Body of pancreas (tissue), 4 donors: ENCODE measurements at places on chromosomes 7 and 10. TPM values are rescaled to one million over a fixed set of nuclear protein-coding genes. Genes with fewer than 3 reads are reported as not detected.

GRCh38 chr7:45036796-45037195 is 36.8 kb downstream of the CCM2 start:
- no peak for DNase-seq
- no peak overlapping the region for H3K4me3 ChIP-seq
- no peaks in the 10 kb centered on the region for H3K27me3 ChIP-seq
- no peak overlapping the region for H3K27ac ChIP-seq
- H3K4me1 ChIP-seq, result peaks cover 7% of the 10 kb centered on the region

The MEOX2 gene
- 0.66 TPM for total RNA-seq

DNA sequence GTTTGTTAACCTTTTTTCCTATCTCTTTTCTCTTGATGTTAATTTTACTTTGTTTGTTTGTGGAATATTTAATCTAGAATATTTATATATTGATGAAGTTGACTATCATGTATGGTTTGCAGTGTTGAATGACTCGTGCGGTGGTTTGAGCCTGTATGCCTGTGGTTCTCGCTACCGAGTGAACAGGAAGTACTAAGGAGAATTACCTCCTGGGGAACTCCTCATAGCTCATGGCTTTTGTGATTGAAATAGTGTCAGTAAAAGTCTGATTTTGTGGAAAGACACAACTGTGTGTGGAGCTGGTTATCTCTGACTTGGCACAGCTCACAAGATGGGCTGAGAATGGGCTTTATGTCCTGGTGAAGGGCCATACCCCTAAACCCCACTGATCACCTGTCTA is 498.6 kb downstream of the GLRX3 start:
- no peak overlapping the region for H3K27ac ChIP-seq
- H3K4me3 ChIP-seq, result no peak overlapping the region
- no peaks in the 10 kb centered on the region for H3K4me1 ChIP-seq

The MYL10 gene
- total RNA-seq, result not detected

The RBP4 gene
- total RNA-seq, result 136 TPM

The MICALL2 gene
- total RNA-seq, result 23.3 TPM

The NMT2 gene
- total RNA-seq, result 16.9 TPM

GRCh38 chr7:8365499-8366110 is 67.8 kb upstream of the NXPH1 start:
- no peak for DNase-seq
- no peaks in the 10 kb centered on the region for H3K36me3 ChIP-seq
- no peak overlapping the region for H3K27ac ChIP-seq
- H3K4me3 ChIP-seq, result no peak overlapping the region
- no peaks in the 10 kb centered on the region for H3K4me1 ChIP-seq
- no peaks in the 10 kb centered on the region for H3K27me3 ChIP-seq

GRCh38 chr10:103276896-103277712 is at the start of gene INA:
TSS of gene INA (plus strand) at chr10:103277138. CDS start at chr10:103277212, 74 bp downstream.
- H3K4me3 ChIP-seq, result no peak within 1 kb of the TSS
- peak; percentile 19 for DNase-seq
- H3K27ac ChIP-seq, result no peak within 1 kb of the TSS
- H3K4me1 ChIP-seq, result peaks cover 12% of the 10 kb centered on the region
- no peaks in the 10 kb centered on the region for H3K36me3 ChIP-seq
- peaks cover 26% of the 10 kb centered on the region for H3K27me3 ChIP-seq

The NRP1 gene
- total RNA-seq, result 62.6 TPM

The KLHDC10 gene
- 10.5 TPM for total RNA-seq

- no peak overlapping the region for H3K27ac ChIP-seq
- no peak overlapping the region for H3K4me3 ChIP-seq
- no peak for DNase-seq
Measured at GRCh38 chr10:69572159-69573055, 815 bp downstream of the NEUROG3 start.

GRCh38 chr10:24344279-24344678 is 135.3 kb downstream of the KIAA1217 start:
- peaks cover 43% of the 10 kb centered on the region for H3K4me1 ChIP-seq
- DNase-seq, result no peak
- H3K27me3 ChIP-seq, result no peaks in the 10 kb centered on the region
- peak overlapping the region; percentile 74 for H3K27ac ChIP-seq
- H3K36me3 ChIP-seq, result no peaks in the 10 kb centered on the region

DNA sequence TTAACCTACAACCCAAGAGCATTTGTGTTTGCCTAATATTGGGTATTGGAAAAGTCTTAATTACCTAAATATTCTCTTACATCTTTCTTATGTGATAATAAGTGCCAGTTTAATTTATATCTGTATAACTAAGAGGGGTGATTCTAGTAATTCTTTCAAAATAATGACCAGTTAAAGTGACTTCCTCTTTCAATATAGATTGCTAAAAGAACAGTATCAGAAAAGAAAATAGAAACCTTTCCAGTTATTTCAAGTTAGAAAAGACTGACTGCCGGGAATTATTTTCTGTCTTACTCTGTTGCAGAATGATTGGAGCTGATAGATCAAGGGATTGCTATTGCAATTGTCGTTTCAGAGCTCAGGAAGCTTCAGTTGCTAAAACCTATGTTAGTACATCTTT is 525.0 kb upstream of the SEMA3D start:
- DNase-seq, result no peak
- no peaks in the 10 kb centered on the region for H3K27me3 ChIP-seq
- no peak overlapping the region for H3K4me3 ChIP-seq
- H3K27ac ChIP-seq, result no peak overlapping the region
- H3K36me3 ChIP-seq, result no peaks in the 10 kb centered on the region

DNA sequence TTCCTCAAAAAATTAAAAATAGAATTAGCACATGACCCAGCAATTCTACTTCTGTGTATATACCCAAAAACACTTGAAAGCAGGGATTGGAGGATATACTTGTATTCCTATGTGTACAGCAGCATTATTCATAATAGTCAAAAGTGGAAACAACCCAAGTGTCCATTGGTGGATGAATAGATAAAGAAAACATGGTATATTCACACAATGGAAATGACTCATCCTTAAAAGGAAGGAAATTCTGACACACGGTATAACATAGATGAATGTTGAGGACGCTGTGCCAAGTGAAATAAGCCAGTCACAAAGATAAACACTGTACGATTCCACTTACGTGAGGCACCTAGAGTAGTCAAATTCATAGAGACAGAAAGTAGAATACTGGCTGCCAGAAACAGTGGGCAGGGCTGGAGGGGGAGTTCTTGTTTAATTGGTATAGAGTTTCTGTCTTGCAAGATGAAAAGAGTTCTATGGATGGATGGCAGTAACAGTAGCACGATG is 26.6 kb upstream of the KAT6B start:
- no peaks in the 10 kb centered on the region for H3K36me3 ChIP-seq
- no peaks in the 10 kb centered on the region for H3K4me1 ChIP-seq
- no peak overlapping the region for H3K4me3 ChIP-seq

The TET1 gene
- total RNA-seq, result 3.6 TPM

The ZNF853 gene
- total RNA-seq, result 3.6 TPM

The ZFAND4 gene
- 32.3 TPM for total RNA-seq

DNA sequence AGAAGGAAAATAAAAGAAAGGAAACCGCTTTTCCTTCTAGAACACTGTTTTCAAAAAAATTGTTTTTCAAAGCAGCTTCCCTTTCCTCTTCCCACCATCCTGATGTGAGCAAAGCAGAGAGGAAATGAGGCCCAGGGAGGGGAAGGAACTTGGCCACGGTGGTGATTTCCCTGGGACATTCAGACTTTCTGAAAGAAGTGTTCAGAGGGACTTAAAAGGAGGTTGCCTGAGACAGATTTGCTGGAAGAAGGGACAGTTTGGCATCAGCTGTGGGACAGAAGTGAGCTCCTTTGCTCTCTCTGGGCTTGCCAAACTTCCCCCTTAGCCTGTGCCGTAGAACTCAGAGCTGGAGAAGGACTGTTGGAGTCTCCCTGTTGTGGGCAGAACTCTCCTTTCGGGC is 30.3 kb downstream of the ADCYAP1R1 start:
- no peak overlapping the region for H3K4me3 ChIP-seq
- no peaks in the 10 kb centered on the region for H3K36me3 ChIP-seq
- no peaks in the 10 kb centered on the region for H3K27me3 ChIP-seq
- H3K4me1 ChIP-seq, result no peaks in the 10 kb centered on the region
- H3K27ac ChIP-seq, result no peak overlapping the region

DNA sequence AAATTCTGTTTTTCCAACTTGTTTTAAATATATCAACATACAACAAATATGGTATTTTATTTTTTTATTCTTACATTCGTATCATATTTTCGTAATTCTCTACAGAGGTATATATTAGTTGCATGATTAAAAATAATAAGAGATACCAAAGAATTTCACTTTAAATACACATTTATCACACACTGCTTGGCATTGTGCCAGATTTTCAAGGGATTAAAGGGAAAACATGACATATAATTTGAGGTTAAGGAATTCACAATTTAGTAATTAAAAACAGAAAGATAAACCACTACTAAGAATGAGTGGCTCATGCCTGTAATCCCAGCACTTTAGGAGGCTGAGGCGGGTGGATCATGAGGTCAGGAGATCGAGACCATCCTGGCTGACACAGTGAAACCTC is 484.7 kb upstream of the SORCS1 start:
- no peaks in the 10 kb centered on the region for H3K27me3 ChIP-seq
- H3K36me3 ChIP-seq, result no peaks in the 10 kb centered on the region
- H3K4me3 ChIP-seq, result no peak overlapping the region
- no peak for DNase-seq
- no peak overlapping the region for H3K27ac ChIP-seq

DNA sequence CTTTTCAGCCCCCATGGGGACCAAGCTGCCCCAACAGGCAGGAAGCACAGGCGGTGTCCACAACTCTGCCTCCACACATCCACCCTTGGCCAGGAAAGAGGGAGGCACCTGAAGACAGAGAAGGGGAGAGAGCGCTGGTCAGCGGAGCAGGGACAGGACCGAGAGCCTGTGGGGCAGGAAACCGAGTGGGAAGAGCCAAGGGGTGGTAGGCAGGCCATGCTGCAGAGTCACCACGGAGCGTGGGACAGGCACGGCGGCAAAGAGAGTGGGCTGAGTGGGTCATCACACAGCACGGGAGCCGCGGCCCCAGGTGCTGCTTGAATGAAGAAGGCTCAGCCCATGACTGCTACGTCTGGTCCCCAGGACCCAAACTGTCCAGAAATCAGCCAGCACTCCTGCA is 109.8 kb downstream of the PTPRN2 start:
- H3K4me3 ChIP-seq, result no peak overlapping the region
- no peaks in the 10 kb centered on the region for H3K36me3 ChIP-seq
- no peaks in the 10 kb centered on the region for H3K4me1 ChIP-seq
- no peak overlapping the region for H3K27ac ChIP-seq

The HOXA7 gene
- total RNA-seq, result 0.26 TPM

DNA sequence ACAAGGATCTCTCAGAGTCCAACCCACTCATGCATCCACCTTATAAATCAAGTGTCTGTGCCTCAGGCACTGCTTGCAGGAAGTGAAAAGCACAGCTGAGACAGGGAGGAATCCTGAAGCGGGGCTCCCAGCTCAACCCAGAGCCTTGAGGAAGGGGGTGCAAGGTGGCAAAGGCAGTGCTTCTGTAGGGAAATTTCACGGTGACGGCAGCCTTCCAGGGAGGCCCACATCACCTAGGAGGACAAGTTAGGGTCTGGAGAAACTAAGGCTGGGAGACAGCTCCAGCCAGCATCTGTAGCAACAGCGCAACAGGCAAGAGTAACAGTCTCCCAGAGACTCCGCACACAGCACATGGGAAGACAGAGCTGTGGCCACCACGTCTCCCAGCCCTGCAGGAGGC is 2.7 kb downstream of the AOC1 start:
- H3K4me1 ChIP-seq, result no peaks in the 10 kb centered on the region
- no peaks in the 10 kb centered on the region for H3K36me3 ChIP-seq
- DNase-seq, result no peak
- H3K4me3 ChIP-seq, result no peak overlapping the region
- H3K27me3 ChIP-seq, result no peaks in the 10 kb centered on the region

DNA sequence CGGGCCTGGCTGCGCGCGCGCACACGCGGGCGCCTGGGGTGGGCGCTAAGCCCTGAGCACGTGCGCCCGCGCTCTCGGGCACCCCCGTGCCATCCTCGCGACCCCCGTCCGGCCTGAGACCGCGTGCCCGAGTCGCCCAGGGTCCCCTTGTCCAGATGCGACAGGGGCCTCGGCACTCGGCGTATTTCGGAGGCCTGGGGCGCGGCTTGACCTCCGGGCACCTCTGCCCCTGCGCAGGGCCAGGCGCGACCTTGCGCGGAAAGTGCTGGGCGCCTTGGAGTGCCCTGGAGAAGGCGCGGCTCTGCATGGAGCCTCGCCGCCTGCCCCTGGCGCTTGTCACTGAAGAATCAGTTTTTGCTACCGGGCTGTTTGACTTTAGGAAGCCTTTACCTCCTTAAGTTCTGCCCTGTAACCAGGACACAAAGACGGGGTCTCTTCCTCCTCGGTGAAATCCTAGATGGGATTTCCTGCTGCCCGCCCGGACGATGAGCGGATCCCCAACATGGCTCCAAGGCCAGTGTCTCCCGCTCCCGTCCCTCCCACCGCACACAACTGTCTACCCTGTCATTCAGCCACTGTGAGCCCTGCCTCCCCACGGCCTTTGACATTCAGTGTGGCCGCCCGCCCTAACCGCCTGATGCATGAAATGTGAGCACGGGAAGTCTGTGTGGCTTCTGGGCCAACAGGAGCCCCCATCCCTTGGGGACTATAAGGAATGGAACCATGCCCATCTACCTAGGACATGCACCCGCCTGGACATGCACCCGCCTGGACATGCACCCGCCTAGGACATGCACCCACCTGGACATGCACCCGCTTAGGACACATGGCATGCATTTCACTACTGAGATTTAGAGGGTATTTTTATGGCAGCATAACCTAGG is 1.1 kb upstream of the STK32C start:
- H3K36me3 ChIP-seq, result no peaks in the 10 kb centered on the region
- peak; percentile 20 for DNase-seq
- peak overlapping the region; percentile 96 for H3K4me3 ChIP-seq
- no peaks in the 10 kb centered on the region for H3K27me3 ChIP-seq
- peak overlapping the region; percentile 55 for H3K27ac ChIP-seq

DNA sequence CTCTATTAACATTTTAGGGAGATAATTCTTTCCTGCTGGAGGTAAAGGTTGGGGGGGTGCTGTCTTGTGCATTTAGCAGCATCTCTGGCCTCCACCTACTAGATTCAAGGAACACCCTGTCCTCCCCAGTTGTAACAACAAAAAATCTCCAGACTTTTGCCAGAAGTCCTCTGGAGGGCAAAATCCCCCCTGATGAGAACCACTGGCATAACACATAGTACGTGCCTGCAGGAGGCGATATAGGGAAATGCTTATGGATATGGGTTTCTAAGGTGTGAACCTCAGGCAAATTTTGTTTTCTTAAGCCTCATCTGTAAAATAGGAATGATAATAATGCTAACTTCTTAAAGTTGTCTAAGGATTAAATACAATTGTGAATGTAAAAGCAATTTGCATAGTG is 2.9 kb upstream of the OSBPL3 start:
- no peaks in the 10 kb centered on the region for H3K27me3 ChIP-seq
- no peak overlapping the region for H3K27ac ChIP-seq
- no peak for DNase-seq
- no peak overlapping the region for H3K4me3 ChIP-seq
- peaks cover 16% of the 10 kb centered on the region for H3K4me1 ChIP-seq

The WEE2 gene
- not detected for total RNA-seq
